ENCODE measurements at places on chromosomes 7 and 10.

DNA sequence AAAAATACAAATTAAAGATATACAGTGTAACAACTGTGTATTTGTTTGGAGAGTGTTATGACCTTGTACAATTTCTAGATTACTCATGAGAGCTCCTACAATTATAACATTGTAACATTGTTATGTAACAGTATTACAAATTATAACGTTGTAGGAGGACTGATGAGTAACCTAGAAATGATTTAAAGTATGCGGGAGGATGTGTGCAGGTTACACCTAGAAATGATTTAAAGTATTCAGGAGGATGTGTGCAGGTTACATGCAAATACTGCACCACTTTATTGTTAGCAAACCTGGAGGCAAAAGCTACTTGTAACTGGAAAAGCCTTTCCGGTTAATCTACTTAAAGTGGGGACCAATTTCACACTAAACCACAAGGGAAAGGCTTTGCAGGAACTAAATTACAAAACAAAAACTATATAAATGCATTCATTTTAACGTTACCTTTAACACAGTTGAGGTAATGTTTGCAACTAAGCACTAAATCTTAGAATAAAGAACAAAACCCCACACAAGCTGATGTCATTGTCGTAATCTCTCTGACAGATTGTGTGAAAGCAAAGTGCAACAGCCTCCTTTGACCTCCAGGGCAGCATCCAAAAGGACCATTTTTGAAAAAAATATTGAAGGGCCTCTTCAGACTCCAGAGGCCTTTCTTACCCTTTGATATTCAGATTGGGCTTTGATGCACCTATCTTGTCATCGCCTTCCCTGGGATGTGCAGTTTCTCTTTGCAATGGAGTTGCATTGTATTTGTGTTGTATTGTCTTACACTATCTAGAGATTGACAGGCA is 522.1 kb upstream of the FOXK1 start:
- no peak for DNase-seq

DNA sequence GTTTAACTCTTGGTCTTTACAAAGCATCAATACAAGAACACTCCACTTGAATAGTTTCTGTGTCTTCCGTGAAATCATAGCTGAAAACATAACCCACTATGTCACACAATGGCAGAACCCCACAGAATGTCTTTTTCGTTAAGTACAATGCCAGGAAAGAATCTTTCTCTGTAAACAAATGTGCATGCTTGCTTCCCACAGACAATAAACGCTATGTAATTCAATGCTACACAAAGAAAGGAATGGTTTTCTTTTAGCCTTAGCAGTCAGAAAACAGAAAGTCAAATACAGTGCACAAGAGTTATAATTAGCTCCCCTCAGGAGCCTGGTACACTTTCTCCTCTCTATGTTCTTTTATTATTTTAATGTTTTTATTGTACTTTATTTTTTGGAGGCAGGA is 186.1 kb downstream of the SRPK2 start:
- DNase-seq = no peak

GRCh38 chr10:56318816-56319215 is 42.2 kb downstream of the ZWINT start:
- no peak for DNase-seq

GRCh38 chr7:118938845-118939244 is 714.3 kb downstream of the ANKRD7 start:
- DNase-seq = no peak

- DNase-seq = no peak
These were observed 24.5 kb downstream of the FOXK1 start for GRCh38 chr7:4706384-4707216.

GRCh38 chr7:34080513-34080912 is 175.2 kb downstream of the BMPER start:
- DNase-seq = no peak

Data from NCI-H187 treated with DMSO at 0.1 percent for 48 hours (cell line).